Peyer's patch (tissue), 4 donors: ENCODE measurements at places on chromosomes 4 and X. TPM values are rescaled to one million over a fixed set of nuclear protein-coding genes. Genes with fewer than 3 reads are reported as not detected.

GPRASP1 gene
- total RNA-seq: 3.5 TPM

CCDC120 gene
- 39.1 TPM for total RNA-seq

LAGE3 gene
- 10.7 TPM for total RNA-seq

DNA sequence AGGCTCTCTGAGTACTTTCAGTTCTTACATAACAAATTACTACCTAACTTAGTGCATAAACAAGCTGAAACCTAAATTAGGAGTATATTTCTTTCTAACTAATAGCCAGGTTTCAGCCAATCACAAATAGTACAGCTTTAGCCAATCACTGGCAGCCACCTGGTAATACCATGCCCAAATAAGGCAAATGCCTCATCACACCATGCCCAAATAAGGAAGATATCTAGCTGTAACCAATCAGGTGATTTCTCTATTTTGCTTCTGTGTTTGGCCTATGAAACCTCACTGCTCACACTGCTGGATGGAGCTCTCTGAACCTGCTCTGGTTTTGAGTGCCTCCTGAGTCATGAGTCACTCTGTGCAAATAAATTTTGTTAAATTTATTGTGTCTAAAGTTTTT lies 113.5 kb downstream of the DDIT4L start:
- no peak for DNase-seq

- no peak for DNase-seq
Measured at GRCh38 chrX:47749185-47749967, 87.3 kb upstream of the ZNF81 start.

DNA sequence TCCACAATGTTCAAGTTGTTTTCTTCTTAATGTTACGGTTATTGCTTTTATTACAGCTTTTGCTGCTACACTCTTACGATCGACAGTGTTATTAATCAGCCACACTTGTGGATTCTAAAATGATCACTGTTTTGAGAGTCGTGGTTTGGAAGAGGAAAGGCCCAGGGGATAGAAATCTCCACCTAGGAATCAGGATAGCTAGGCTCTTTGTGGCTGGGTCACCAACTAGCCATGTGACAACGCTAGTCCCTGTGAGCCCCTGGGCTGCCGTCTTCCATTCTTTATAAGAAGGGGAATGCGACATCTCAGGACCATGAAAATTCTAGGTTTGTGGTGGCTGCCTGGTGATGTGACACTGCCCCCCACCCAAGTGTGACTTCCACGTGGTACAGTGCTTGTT lies 380 bp downstream of the SLC34A2 start:
- DNase-seq: no peak

DNA sequence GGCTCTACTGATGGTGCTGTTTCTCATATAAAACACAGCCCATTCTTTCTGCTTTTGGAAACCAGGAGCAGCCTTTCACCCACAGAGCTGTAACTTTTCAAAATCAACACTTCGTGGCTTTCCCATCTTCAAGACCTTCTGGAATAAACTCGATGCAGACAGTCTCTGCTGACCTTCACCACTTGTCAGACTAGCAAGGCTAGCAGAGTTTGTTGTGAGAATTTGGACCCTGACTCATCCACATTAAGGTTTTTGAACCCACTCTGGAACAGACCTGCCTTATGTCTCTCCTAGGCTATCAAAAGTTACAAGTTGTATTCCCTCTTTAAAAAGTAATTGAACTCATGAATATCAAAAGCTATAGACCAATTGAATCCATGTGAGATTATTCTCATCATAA lies 88.6 kb downstream of the MAML3 start:
- DNase-seq: no peak

DNA sequence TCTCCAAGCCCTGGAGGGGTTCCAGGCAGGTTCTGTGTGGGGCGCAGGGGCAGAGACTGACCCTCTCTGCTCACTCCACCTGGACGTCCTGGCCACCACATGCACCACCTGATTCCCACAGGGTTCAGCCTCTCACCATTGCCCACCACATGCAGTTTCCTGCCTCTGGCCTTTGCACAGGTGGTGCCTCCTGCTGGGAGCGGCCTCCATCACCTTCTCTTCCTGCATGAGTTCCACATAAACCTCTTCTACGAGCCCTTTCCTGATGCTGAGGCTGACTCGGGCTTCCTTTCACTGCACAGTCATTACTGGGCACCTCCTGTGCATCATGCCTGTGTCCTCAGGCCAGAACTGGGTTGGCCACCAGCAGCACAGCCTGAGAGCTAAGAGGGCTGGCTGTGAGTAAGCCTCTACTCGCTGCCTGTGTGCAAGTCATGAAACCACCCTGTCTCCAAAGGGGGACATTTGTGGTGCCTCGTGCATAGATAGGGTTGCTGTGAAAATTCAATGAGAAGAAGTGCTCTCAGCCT lies 19.9 kb downstream of the MAN2B2 start:
- no peak for DNase-seq

GRCh38 chr4:70815370-70815769 lies 24.3 kb downstream of the GRSF1 start:
- DNase-seq: no peak
